Hair follicle dermal papilla cell (primary cell): ENCODE measurements at places on chromosomes 3 and 15. TPM values are rescaled to one million over a fixed set of nuclear protein-coding genes. Genes with fewer than 3 reads are reported as not detected.

Gene ABI3BP
- total RNA-seq: 28.9 and 61.1 TPM in 2 replicates

Gene TTLL3
- 40.9 and 45.4 TPM in 2 replicates for total RNA-seq

Gene P2RY14
- total RNA-seq: 0.16 TPM in 1 of 2 replicates, not detected in the other

Gene FANCD2OS
- total RNA-seq: not detected in 2 replicates

Gene LSAMP
- total RNA-seq: 0.12 and 0.49 TPM in 2 replicates

Gene TMCO5A
- not detected in 2 replicates for total RNA-seq

Gene EFHB
- under 0.01 and 0.97 TPM in 2 replicates for total RNA-seq
